ENCODE measurements at places on chromosomes 2 and 18.

- DNase-seq = no peak
These were observed 1279.9 kb upstream of the NRXN1 start for GRCh38 chr2:52311862-52312261.

GRCh38 chr2:139828011-139828410 is 1047.8 kb upstream of the NXPH2 start:
- DNase-seq = no peak

DNA sequence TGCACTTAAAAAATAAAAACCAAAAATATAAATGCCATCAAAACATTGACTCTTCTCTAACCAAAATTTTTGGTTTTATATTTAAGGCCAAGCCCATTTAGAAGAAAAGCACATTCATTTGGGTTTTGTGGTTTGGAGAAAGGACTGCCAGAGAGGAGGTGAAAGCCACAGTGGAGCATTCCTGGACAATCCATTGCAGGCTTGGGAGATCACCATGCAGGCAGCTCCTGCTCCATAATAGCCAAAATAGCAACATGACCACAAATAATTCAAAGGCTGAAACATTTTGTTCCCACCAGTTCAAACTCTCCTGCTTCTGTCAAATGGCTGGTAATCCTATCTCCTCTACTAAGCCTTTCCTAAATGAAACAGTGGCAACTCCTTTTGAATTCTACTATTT is 73.5 kb downstream of the GALNT3 start:
- no peak for DNase-seq

DNA sequence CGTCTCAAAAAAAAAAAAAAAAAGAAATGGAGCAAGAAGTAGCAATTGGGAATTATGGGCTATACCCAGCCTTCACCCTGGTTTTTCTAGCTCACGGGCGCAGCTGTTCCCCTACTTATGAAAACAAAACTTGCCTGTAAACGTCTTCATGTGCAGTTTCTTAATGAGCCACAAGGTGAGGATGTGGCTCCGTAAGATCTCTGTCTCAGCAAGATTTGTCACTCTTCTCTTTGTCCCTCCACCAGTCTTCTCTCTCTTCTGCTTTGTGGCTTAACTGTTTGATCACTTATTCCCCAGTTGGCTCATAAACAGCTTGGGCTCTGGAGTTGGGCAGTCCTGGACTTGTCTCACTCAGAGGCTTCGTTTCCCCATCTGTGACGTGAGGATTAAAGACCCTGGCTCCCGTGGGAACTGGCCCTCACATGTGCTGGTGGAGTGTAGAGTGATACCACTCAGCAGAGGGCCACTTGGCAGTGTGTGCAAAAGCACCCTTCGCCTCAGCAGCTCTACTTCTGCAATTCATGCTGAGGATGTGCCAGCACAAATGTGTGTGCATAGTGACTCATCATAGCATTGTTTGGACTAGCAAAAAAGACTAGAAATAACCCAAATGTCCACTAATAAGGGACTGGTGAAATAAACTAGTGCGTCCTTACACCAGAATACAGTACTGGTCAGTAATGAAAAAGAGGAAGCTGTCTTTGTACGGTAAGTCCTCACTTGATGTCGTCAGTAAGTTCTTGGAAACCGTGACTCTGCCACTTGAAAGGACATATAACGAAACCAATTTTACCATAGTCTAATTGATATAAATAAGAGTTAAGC is 8.7 kb downstream of the CEP68 start:
- DNase-seq = peak; percentile 71

GRCh38 chr2:180205621-180206235 is 198.6 kb upstream of the CWC22 start:
- no peak for DNase-seq
